ENCODE measurements at places on chromosomes 7 and 10. TPM values are rescaled to one million over a fixed set of nuclear protein-coding genes. Genes with fewer than 3 reads are reported as not detected.

- peak; percentile 58 for DNase-seq
Measured at GRCh38 chr7:100694098-100694745, at the start of gene GIGYF1. GIGYF1 (minus strand) TSS chr7:100694250; CDS start chr7:100688238, 6,012 bp downstream.

DNA sequence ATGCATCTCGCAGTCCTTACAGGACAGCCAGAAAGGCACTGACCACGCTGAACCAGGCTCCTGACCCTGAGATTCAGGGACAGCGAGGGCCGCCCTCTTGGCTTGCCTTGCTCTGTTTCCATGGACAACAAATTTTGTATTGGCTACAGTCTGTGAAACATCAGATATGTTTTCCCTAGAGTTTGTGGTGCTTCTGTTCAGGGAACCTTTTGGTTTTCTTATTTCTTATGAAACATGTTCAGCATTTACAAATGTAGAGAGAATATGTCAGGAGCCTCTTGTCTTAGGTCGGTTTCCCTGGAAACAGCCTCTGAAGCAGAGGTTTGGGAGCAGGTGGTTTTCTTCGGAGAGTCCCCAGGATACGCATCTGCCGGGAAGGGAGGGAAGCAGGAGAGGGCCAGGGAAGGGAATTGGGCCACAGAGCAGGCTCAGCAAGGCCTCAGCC, 260.1 kb downstream of the CCDC3 start:
- no peak for DNase-seq

DNA sequence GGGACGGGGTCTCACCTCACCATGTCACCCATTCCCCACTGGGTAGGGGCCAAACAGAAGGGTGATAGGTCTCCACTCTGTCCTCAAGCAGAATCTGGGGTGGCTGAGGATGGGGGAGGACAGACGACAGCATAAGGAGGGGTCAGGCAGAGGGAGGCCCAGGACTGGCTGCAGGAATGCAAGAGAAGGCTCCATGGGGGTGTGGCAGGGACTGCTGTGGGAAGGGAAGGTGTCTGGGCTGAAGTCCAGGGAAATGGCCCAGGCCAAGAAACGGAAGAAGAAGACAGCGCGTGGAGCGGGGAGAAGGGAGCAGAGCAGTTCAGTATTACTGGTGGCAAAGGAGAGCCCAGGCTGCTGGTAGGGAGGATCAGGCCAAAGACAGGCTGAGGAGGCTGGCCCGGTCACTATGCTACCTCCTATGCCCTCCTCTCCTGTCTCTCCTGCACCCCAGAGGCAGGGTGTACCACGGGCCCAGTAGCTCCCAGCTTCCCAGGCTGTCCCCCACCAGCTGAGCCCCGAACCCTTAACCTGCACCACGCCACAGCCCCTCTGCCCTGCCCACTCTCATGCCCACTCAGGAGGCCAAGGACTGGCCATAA, 60.9 kb downstream of the GRB10 start:
- DNase-seq, result no peak

ADCY1 gene
- 2.3 TPM for total RNA-seq

GRCh38 chr7:285731-286130, 4.2 kb upstream of the FOXL3 start:
- no peak for DNase-seq

DNA sequence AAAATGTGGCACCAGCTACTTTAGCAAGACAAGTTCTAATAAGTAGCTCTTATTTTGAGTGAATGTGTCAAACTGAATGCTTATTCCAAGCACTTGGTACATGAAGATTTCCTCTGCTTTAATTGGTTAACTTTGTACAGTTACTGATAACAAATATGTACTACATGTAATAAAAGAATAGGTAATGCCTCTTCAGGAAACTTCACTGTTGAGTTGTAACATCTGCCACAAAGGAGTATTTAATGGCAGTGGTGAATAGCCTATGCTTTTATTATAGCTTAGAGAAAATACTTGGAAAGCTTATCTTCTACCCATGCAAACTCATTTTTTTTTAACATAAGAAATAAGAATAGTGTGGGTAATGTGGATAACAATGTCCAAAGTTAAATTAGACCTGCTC, 82.6 kb downstream of the CYP51A1 start:
- no peak for DNase-seq
